Left renal cortex interstitium (tissue), 4 donors: ENCODE measurements at places on chromosomes 4 and X. TPM values are rescaled to one million over a fixed set of nuclear protein-coding genes. Genes with fewer than 3 reads are reported as not detected.

Gene EMCN
- polyA plus RNA-seq = 178 TPM

Gene RGN
- polyA plus RNA-seq = 31.6 TPM

Gene CXorf65
- not detected for polyA plus RNA-seq

Gene NAT8L
- 7.1 TPM for polyA plus RNA-seq

Gene SMIM20
- 42.6 TPM for polyA plus RNA-seq
